ENCODE measurements at places on chromosomes 4 and X.

DNA sequence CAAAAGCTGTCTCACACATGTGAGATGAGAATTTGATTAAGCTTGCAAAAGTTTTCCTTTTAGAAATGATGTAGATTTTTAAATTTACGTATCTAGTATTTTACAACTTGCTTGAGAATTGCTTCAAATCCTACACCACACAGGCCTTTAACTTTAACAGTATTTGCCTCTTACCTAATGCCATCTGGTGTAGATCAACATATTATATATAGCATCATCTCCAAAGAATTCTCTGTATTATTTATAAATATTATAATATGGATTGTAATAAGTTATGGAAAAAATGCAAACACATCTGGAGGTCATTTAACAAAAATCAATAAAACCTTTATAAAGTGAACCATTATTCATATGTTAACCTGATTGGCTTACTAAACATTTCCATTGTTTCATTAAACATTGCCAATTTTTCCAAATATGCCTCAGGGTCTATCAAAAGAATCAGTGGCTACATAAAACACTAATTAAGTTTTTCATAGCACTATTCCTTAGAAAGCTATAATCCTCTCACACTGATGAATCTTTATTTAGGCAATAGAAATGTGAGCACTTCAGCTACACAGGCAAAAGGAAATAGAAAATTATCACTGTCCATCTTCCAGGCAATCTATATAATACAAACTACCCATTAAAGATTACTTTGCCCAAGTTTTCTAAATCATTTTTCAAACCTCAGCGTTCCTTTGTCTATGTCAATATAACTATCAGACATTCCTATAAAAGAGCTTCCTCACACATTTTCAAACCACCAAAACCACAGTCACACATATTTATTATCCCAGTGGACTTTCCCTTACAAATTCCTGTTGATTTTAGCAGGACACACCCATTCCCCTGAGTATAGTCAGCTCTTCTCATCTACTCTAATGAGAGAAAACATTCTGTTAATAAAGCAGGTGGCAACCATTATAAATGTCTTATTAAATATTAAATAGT is 83.5 kb upstream of the INTU start:
- DNase-seq = no peak

GRCh38 chr4:3322059-3322550 is 29.3 kb downstream of the RGS12 start:
- no peak for DNase-seq

- peak; percentile 12 for DNase-seq
Measured at GRCh38 chr4:87093443-87094123, 126.8 kb downstream of the KLHL8 start.

GRCh38 chrX:103398421-103398864 is 22.1 kb downstream of the BEX3 start:
- DNase-seq = no peak

- no peak for DNase-seq
Measured at GRCh38 chr4:128169245-128169644, 108.1 kb downstream of the LARP1B start.

DNA sequence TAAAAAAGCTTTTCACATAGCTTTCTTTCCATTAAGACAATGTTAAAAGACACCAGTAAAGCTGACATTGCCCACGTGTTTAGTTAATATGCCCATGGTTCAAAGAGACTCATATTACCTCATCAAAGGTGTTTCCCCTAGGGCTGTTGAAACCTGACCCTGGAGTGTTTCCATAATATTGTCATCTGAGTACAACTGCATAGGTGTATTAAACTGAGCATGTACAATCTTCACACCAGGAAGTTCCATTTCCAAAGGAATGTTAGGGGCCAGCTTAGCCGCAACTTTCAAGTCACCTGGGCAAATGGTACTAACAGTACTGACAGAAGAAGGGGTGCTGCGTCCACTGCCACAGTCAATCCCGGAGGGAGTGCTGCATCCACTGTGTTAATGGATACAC is 27.1 kb downstream of the PDLIM3 start:
- DNase-seq = no peak

DNA sequence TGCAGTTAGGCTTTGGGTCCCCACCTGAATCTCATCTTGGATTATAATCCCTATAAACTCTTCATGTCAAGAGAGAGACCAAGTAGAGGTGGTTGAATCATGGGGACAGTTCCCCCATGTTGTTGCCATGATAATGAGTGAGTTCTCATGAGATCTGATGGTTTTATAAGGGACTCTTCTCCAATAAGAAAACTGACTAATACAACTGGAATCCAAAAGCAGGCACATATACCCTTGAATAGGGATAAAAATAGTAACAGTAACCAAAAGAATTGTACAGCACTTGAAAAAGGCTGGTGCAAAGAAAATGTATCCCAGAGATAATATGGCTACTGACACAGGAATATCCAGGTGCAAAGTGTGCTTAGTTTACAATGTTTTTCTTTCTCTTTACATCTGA is 351.5 kb upstream of the MAD2L1 start:
- DNase-seq = no peak

DNA sequence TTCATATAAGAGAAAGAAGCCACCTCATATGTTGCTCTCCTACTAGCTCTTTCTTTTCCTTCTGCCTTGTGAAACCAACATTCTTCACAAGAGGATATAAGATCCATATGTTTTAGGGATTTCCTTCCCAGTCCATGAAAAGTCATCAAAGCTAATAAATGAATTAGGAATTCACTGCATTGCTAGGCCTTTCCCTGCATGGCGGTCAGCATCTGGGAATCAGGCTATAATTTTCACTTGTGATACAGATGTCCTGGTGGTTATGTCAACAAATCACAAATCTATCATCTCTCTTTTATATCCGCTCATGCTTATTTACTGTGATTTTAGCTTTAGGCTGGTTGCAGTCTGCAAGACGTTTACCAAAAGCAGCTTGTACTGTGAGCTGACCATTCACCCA is 510.0 kb downstream of the NLGN4X start:
- DNase-seq = no peak

DNA sequence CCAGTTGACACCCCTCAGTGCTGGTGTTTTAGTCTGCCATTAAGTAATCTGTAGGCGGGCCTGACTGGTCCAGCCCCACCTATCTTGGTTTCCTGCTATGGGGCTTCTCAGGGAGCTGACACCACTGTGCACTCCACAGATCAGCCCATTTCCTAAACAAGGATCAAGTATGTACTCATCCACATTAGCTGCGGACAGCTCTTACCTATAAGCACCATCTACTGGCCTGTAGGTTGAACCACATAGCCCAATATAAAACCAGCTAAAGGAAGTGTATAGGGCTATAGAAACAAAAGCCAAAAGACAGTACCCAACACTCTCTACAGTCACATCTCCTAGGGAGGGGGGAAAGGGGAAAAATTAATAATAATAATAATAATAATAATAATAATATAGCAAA is 353.5 kb upstream of the CXorf51B start:
- DNase-seq = no peak

- no peak for DNase-seq
Measured at GRCh38 chrX:26558719-26559386, 342.9 kb downstream of the MAGEB5 start.

DNA sequence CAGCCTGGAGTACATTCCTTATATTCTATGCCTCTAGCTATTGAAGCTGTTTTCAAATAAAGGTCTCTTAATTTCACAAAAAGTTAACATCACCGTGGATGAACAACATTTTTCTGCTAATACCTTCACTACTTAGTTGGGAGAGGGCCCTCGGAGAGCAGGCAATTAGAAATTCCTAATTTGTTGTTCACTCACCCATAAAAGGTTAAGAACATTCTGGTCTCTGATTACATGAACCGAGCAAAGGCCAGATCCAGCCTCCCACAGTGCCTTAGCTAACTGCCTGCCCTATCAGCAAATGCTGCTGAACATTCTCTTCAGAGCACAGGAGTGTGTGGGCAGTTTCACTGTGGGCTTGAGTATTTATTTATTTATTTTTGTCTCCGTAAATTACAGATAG is 36.0 kb upstream of the TTC29 start:
- no peak for DNase-seq
